Cerebellar cortex (tissue), 1 donor: ENCODE measurements at places on chromosomes 7 and 10.

DNA sequence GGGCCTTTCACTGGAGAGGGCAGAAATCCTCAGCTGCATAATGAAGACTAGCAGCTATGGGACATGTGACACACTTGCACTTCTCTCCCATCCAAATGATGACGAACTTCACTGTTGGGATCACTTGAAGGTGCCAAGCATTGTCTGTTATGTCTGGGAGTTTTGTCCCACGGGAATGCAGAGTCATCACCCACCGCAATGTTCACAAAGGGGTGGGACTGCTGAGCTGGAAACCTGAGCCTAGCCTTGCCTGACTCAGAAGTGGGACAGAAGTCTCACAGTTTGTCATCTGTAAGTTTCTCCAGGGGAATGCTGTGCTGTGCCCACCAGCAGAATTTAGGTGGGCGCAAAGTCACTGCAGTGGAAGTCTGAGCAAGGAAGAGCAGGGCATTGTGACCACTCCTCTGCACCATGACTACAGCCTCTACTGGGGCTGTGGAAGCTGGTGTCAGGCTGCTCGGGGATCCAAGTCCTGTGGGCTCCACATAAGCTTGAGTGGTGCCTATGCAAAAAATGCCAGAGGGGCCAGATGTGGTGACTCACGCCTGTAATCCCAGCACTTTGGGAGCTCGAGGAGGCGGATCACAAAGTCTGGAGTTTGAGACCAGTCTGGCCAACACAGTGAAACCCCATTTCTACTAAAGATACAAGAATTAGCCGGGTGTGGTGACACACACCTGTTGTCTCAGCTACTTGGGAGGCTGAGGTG lies 472.0 kb upstream of the CNTNAP2 start:
- no peak for DNase-seq

- DNase-seq: no peak
These were observed 107.2 kb upstream of the PPIF start for GRCh38 chr10:79239924-79240581.

- no peak for DNase-seq
These were observed 72.6 kb upstream of the LSM8 start for GRCh38 chr7:118111347-118111746.

GRCh38 chr7:142799437-142799835 lies 28.7 kb downstream of the PRSS2 start:
- DNase-seq: no peak

DNA sequence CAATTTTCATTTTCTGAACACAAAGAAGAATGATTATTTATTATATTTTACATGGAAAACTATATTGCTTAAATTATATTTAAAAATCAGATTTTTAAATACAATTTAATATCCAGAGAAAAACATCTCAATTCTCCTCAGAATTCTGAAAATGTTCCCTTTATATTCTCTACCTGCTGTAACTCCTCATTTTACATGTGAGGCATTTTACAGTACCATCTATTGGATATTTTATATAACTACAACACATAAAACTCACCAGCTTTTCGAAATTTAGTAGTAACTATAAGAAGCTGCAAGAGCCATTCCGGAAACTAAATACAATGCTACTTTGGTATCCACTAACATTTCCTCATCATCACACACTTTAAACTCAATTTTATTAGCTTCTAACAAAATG lies 264.6 kb downstream of the DGKB start:
- no peak for DNase-seq

GRCh38 chr7:1024331-1024841 lies 20.0 kb upstream of the GPR146 start:
- DNase-seq: no peak

DNA sequence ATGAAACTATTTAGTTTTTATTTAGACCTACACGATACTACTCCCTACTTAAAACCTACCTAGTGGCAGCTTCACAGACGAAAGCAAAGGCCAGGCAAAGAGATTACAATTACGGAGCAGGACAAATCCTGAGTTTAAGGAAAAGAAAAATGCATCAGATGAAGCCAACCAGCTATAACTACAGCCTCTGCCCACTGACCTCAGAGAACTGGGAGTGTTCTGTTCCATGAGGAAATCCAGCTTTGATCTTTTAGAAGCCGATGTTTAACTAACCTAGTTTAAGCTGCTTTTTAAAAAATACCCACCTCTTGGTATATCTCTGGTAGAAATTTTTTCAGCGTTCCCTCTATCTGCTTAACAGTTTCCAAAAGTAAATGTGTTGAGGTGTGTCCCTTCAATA lies 3.0 kb upstream of the UPF2 start:
- DNase-seq: no peak

GRCh38 chr7:28126410-28127041 lies 54.1 kb downstream of the JAZF1 start:
- no peak for DNase-seq

- DNase-seq: no peak
These were observed 37.3 kb upstream of the TPST1 start for GRCh38 chr7:66167773-66168387.

DNA sequence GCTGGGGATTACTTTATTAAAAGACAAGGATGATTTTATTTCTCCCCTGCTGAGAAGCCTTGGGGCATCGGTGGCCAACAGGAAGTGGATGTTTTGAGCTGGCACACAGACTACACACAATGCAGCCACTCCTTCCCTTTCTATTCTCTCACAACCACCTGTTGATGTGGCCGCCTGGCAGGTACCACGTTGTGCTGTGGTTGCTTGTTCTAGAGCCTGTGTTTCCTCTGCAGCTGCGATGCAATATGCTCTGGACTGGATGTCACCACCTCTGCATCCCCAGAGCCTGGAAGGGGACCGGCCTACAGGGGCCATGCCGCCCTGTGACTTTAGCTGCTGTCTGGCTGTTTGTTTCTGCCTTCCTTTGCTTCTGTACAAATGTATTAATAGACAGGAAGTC lies 195.7 kb upstream of the CELF2 start:
- DNase-seq: no peak

GRCh38 chr7:44167920-44168319 lies 21.3 kb downstream of the GCK start:
- DNase-seq: no peak

GRCh38 chr7:2175514-2175913 lies 57.2 kb downstream of the MAD1L1 start:
- no peak for DNase-seq

DNA sequence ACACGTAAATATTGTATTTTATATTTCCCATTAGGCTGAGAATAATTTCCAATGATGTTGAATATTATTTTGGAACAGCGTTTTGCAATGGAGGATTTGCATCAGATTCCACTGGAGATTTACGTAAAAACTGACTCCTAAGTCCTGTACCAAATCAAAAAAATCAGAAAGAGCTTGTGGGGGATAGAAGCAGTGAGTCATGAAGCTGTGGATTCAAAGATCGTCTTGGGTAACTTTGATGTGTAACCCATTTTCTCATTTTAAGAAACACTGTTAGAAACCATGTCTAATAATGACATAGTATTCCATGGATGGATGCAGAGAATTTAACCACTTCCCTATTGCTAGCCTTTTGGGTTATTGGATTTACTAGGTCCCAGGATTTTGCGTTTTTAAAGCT lies 158.6 kb downstream of the INHBA start:
- DNase-seq: no peak

GRCh38 chr10:4981722-4982471 lies 18.7 kb downstream of the AKR1C1 start:
- peak; percentile 23 for DNase-seq

GRCh38 chr10:98374217-98374985 lies 40.6 kb downstream of the PYROXD2 start:
- DNase-seq: no peak

GRCh38 chr10:43873717-43874116 lies 225.0 kb upstream of the ZNF32 start:
- DNase-seq: no peak

DNA sequence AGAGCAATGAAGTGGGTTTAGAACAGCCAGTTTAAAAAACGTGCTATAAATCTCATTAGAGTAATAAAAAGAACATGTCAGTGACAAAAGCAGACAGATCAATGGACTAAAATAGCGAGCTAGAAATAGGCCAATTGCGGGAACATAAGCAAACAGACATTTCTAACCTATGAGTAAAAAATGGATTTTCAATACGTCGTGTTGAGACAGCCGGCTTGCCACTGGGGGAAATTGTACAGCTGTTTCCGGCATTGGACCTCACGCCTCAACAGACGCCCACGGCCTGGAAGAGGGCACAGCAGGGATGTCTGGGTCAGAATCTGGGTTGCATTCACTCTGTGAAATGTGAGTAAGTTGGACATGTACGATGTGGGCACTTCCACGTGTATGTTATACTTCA lies 92.9 kb downstream of the SVOPL start:
- no peak for DNase-seq

GRCh38 chr10:102419269-102420180 lies 940 bp upstream of the PSD start:
- DNase-seq: peak; percentile 70

DNA sequence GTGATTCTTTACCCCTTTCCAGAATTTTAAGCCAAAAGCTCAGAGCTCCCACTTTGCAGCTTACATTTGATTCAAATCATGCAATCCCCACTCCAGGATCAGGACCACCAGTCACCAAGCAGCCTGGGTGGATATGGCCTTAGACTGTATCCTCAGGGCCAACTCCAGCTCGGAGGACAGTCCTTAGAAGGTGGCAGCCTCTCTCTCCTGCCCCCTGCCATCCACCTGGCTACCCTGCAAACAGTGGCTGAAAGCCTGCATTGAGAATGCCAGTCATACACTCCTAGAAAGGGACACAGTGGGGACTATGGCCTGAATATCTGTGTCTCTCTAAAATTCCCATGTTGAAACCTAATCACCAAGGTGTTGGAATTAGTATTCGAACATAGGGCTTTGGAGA lies 50.0 kb upstream of the KCNMA1 start:
- DNase-seq: no peak

GRCh38 chr10:79116801-79117723 lies 48.3 kb downstream of the ZMIZ1 start:
- DNase-seq: peak; percentile 25

DNA sequence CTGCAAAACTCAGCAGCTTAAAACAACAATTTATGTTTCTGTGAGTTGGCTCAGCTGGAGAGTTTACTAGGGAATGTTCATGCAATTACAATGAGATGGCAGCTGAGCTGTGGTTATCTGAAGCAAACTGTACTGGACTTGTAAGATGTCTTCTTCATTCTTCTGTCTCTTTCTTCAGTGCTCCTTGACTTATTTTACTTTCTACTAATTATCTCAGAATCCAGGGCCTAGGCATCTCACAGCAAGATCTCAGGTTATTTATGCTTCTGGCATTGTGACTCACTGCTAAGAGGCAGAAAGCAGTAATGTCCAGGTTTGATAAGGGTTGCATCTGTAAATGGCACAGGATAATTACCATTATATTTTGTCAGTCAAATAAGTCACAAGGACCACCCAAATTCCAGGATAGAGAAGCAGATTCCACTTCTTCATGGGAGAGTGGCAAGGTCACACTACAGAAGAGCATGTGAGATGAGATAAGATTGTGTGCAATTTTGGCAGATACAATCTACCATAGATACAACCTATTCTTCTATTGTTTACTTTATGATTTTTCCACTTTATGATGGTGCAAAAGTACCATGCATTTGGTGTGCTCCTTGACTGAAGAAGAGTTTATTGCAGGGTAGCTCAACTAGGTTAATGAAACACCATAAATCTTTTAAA lies 16.8 kb downstream of the VIM start:
- DNase-seq: no peak

DNA sequence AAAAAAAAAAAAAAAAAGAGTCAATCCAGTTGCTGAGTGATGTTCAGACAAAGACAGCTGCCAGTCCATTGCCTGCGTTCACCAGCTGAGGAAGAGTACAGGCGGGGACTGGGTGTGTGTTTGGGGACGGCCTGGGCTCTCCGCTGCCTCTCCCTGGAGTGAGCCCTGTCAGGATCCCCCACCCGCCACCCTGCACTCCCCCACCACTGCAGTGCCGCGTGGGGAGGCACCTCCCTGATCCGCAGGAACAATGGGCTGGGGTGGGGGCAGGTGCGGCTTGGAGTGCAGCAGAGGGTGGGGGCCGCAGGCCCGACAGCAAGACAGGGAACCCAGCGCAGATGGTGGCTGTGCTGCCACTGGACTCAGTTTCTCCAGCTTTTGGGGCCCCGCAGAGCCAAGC lies 1.4 kb downstream of the HSPA12A start:
- DNase-seq: no peak

DNA sequence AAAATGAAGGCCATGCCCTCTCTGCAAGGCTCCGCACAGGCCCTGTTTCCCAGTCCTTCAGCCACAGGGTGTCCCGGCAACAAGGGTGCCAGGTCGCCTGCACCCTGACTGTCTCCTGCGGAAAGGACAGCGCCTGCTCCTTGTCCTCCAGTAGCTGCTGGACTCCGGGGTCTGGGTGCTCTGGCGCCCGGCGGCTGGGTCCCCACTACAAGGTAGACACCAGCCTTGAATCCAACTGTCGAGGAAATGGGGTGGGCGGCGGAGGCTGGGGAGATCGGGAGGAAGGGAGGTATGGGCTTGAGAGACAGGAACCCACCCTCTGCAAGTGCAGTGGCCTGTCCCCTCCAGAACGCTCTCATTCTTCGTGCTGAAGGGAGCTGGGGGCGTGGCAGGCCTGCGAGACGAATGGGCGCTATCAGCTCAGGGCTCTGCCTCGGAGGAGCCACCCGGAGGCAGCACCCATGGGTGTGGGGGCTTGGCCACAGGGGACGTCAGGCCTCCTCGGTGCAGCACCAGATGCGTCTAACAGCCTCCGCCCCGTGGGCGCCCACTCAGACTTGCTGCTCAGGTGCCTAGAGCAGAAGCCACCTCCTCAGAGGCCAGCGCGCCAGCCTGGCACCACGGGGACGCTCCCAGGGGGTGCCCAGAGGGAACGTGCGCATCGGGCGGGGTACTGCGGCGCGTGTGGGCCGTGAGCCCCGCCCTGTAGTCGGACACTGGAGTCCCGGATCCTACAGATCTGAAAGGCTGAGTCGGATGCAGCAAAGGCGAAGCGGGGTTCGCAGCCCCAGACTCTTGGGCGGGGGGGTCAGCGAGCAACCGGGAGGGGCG lies 15.6 kb downstream of the ADAM8 start:
- no peak for DNase-seq

- DNase-seq: no peak
These were observed 85.8 kb downstream of the CALN1 start for GRCh38 chr7:72326365-72326764.

GRCh38 chr7:1103789-1104515 lies 16.0 kb downstream of the GPER1 start:
- no peak for DNase-seq

- DNase-seq: no peak
These were observed 157.9 kb upstream of the CSTF2T start for GRCh38 chr10:51857305-51857704.

GRCh38 chr7:52711951-52712350 lies 323.5 kb upstream of the POM121L12 start:
- DNase-seq: no peak

GRCh38 chr10:83961620-83962019 lies 177.7 kb upstream of the GHITM start:
- no peak for DNase-seq

- no peak for DNase-seq
These were observed 14.0 kb downstream of the WDR91 start for GRCh38 chr7:135197343-135197742.

DNA sequence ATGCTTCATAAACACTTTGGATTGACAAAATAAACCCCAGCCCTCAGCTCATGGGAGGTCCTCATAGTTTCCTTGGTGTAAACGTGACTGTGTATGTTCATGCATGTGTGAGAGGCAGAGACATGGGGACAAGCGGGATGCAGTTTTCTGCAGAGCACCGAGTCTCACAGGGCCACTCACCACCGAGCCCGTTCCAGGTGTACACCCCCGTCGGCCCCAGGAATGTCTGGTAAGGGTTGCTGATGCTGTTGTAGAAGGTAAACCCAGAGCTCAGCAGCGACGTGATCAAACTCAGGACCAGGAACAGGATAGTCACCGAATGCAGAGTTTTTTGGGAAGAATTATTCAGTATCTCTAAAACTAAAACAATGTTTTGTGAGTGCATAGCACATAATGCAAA lies 9.2 kb downstream of the CLRN3 start:
- DNase-seq: no peak
